Stimulated activated CD8-positive, alpha-beta memory T cell treated with anti-CD3 and anti-CD28 coated beads, Interleukin-4, amount 100 ng/mL, for 4 hours (primary cell): ENCODE measurements at places on chromosomes 12 and 14.

DNA sequence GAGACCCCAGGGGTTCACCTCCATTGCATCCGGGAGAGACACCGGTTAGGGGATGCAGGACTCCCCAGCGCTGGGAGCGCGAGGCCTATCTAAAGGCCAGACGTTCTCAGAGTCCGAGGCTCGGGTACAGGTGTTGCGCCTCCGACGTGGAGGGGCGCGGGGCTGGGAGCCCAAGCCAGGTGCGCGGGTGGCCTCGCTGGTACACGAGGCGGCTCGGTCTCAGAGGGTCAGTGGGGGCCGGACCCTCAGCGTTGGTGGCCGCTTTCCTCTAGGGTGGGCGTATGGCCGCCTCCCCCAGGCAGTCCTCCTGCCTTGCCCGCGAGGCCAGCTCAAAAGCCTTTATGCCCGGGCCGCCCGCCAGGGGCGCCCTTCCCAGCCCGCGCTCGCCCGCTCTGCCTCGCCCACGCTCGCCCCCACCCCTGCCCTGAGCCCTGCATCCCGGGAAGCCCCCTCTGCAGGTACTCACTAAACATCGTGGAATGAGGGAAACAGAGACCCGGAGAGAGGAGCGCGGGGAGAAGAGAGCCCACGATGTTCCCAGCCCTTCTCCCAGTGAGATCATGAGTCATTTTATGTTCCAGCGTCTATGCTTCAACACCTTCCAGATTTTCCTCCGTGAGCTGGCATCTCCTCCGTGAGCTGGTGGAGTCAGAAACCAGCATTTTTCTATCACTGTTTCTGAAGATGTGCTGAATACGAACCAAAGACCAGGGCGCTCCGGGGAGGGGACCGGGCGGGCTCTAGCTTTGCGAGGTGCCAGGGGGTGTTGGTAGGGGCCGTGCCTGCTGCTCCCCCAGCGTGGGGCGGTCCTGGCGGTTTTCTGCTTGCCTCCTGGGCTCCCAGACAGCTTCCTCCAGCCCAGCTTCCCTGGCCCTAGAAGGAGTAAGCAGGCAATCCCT, 73.8 kb downstream of the DIO3 start:
- no peak for DNase-seq

DNA sequence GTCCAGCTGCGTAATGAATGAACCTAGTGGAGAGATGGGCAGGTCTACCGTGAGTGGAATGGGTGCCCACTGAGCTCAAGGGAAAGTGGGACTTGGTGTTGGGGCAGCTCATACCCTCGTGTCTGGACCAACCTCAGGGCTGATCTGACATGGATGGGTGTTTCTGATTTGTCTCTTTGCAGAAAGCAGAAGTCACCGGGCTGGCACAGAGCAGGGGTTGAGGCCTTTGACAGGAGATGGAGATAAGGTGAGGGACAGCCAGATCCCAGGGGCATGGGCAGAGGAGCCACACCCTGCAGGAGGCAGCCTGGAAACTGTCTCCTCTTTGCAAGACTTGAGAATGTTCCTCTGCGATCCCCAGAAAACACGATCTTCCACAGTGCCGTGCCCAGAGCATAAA, 20.9 kb upstream of the PPP1CC start:
- DNase-seq: no peak

DNA sequence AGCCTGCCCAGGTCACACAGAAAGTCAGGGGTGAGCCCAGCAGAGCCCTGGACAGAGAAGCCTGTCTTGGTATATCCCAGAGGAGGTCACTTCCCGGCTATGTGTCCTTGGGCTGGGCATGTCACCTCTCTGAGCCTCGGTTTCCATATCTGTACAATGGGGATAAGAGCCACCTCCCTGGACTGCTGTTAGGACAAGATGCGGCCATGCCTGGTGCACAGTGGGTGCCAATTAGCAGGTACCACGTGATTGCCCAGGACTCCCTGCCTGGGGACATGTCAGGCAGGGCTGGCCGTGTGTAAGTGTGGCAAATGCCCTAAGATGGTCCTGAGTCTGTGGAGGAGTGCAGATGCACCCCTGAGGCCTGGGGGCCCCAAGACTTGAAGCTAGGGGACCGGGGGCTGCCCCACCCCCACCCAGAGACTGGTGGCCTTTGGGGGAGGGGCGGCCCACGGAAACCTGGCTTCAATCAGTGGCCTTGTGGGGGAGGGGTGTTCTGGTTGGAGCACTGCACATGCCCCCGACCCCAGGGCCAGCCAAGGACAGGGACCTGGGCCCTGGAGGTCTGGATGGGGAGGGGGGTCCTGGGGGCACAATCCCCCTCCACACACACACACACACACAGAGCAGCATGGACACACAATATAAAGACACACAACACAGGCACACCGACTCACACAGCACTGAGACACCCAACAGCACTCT, 878 bp downstream of the TMEM119 start:
- DNase-seq: no peak

DNA sequence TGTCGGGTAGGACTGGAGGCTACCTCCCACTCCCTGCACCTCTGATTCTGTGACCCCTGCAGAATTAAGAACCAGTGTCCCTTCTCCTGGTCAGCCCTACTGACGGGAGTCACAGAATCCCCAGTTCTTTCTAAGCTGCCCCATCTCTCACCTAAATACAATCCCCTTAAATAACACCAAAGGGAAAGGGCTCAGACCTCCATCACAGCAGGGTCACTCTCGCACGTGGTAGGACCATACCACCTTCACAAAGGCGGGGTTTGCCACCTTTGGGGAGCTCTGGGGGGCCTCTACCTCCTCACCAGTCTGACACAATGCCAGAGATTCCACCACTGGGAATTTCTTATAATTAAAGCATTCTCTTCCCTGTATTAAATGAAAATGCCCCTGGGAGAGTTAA, 35.6 kb downstream of the DAD1 start:
- DNase-seq: no peak

DNA sequence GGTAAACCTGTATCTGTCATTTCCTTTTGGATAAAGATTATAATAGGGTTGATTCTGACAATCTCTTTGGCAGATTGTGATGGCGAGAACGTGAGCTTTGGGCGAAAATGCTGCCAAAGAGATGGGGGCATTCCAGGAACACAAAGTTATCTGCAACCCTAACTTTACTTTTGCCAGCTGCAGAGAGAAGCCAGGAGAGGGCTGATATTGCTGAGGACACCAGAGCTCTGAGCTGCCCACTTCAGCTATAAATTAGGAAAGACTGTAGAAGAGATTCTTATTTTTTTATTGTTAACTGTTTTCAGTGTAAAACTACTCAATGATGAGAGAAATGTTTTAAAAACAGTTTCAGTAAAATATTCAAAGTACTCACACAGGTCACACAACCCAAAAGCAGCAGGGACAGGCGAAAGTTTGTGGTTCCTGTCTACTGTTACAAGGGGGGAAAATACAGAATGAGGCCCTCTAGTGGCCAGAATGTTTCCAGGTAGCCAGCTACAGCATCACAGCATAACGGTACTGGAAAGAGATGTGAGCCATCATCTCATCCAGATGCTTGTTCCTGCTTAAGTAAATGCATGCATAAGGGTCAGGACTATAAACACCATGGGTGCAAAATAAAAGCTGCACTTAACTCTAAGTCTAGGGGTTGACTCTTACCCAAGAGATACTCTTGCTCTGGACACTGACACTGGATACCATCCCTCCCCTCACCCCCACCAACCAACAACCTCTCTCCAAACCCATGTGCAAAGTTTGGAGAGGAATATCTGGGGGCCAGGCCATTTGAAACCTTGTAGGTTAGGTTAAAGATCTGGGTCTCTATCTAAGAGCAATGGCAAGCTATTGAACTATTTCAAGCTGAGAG, 498.4 kb downstream of the RMST start:
- no peak for DNase-seq

DNA sequence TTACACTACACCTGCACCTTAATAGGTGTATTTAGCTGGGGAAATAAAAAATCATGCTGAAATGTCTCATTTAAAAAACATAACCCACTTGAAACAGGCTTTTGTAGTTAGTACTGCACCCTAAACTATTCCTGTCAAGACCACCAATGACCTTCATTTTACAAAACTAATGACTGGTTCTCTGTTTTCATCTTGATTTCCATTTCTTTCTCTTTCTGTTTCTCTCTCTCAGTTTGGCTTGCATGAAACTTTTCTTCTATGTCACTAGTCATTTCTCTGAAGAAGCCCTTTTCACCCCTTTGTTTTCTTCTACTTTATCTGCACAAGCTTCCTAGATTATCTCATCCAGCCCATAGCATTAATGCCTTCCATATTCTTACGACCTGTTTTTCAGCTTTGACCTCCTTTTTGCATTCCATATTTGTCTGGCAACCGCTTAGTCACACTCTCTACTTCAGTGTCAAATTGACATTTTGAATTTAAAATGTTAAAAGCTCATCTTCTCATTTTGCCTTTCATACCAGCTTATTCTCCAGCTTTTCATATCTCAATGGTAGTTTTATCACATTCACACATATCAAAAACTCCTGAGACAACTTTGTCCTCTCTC, 32.7 kb upstream of the KLRF1 start:
- no peak for DNase-seq

DNA sequence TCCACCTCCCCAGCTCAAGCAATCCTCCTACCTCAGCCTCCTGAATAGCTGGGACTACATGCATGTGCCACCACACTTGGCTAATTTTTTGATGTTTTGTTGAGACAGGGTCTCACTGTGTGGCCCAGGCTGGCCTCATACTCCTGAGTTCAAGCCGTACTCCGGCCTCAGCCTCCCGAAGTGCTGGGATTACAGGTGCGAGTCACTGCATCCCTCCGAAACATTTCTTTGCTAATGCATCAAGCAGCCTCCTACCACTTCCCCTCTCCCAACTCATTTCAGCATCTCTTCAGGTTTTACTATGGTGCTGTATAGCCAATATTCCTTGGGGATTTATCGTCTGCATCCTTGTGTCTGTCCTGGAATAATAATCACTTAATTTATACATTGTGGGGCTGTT, 2.3 kb upstream of the SLC22A17 start:
- no peak for DNase-seq

DNA sequence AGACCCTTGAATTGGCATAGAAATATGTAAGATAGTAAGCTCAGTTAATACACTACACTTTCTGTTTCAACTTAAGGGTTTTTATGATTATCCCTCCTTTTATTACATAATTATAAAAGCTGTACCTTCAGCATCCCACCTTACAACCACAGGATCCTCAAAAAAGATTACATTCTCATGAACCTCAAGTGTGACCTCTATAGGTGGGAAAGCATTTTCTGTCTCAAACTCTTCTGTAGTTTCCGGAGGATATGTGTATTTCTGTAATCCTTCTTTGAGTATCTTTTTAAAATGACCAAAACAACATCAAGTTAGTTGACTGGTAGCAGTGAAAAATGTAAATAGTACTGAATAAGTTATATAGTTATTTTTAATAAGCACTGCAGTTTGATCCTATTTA, 75.9 kb downstream of the DNAI7 start:
- no peak for DNase-seq

DNA sequence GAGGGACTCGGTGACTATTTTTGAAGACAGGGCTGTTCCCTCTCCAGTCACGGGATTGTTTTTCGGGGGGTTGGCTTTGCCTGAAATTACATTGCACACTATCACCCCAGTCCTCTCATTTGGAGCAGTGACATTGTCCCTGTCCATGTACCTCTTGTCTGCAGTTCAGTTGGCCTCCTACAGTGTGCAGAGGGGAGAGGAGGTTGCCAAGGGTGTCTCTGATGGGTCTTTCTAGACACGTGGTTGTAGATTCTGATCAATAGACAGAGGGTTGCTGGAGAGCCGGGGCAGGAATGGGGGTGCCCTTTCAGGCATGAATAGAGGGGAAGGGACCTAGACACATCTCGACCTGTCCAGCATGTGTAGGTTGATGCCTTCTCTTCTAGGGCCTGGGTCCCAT, 1.2 kb downstream of the TMEM120B start:
- no peak for DNase-seq

GRCh38 chr12:109875572-109876131, 4.7 kb downstream of the GLTP start:
- no peak for DNase-seq

DNA sequence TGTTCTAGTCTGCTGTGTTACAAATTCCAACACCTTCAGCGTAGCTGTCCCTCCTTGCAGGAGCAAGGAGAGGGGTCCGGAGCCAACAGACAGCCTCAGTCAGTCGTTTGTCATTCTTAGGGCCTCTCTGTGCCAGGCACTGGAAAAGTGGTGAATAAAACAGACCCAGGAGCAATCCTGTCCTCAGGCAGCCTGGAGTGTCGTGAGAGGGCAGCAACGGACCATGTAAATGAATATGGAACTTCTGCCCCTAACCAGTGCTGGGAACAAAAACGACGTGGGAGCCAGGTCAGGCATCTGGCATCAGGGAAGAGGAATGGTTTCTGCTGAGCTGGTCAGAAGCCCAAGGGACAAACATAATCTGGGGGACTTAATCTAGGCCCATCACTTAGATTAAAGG, 64.8 kb upstream of the PSMC1 start:
- DNase-seq: no peak

DNA sequence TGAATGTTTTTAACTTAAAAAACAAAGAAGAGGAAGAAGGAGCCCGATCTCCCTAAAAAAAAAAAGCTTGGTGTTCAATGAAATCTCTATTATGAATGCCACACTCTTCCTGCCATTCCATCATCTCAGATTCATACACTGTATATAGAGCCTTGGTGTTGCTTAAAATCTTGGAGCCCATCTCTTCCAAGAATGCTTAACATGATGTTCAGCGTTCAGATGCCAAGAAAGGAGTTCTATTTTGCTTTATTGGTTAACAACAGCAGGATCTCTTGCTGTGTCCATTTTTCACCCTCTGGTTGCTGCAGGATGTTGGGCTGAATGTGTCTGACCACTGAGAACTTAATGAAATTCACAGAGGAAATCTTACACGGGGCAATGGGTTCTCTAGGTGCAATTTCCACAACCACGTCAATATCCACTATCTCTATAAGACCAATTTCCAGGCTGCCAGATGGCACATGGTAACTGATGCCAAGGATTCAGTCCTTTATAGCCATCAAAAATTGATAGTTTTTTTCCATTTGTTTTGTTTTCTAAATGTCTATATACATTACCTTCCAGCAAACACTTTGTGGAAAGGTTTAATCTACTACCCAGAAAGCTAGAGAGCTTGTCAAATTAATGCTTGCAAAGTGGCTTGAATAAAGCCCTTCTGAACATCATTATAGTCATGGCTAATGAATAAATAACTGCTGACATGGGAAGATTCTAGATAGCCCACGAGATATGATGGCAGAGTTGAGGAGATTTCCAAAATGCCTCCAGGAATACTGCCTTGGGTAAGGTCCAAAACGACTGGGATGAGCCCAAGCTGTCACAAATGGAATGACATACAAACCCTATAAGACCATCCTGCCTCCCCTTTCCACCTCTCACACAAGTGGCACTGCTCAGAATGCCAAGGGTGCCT, 26.5 kb downstream of the RERG start:
- no peak for DNase-seq

DNA sequence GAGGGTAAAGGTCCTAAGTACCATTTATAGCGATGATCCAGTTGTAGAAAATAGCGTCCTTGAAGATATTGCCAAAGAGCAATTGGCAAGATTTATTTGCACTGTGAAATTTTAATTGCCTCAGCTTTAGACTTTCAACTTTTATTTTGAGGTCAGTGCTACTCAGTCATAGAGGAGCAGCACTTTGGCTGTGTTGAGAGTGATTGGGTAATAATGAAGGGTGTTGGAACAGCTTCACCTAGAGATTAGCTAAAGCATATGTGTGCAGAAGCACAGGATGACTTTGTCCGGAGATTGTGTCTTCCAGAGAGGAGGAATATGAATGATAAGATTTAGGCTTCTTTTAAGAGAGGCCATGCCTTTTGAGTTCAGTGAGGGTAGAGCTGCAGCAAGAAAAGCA, 164.8 kb downstream of the NPAS3 start:
- DNase-seq: no peak

GRCh38 chr14:75222208-75222701, 45.8 kb upstream of the TMED10 start:
- DNase-seq: no peak
